ENCODE measurements at places on chromosomes 7 and 10.

GRCh38 chr7:857661-858060, 18.7 kb upstream of the GET4 start:
- DNase-seq, result no peak

DNA sequence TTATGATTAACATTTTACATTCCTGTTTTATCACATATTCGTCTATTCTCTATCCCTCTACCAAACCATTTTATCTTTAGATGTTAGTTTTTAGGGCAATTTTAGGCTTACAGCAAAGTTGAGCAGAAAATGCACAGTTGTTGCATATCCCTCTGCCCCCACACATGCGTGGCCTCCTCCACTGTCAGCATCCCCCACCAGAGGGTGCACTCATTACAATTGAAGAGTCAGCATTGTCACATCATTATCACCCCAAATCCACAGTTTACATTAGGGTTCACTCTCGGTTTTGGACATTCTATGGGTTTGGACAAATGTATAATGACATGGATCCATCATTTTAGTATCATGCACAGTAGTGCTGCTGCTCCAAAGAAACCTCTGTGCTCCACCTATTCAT, 86.4 kb downstream of the WDR37 start:
- peak; percentile 17 for DNase-seq

DNA sequence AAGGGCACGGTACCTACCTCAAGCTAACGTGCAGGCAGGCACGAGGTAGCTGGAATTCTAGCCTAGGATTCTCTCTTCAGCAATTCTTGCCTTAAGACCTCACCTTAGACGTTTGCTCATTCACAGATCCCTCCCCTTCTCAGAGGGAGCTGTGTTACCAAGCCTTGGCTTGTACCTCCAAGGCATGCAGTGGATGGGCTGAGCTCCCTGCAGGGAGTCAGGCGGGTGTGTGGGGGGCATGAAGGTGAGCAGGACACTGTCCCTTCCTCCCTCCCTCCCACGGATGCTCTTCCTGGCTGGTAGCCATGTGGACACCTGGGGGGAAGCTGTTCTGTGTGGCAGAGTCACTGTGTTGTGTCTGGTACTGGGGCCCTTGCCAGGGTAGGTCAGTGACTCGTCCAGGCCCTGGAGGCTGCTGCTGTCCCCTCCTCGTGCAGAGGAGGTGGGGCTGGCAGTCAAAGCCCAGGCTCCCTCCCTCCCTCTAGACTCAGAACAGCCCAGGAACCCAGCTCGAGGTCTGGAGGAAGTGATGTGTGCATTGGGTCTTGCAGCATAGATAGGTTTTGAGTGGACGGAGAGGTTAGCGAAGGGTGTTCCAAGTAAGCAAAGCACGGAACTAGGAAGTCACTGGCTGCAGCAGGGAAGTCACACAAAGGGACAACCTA, 222.2 kb upstream of the SH2B2 start:
- DNase-seq, result peak; percentile 84

- DNase-seq, result no peak
These were observed 52.9 kb downstream of the ZNF467 start for GRCh38 chr7:149720372-149721083.

GRCh38 chr7:30255064-30255769, 29.2 kb upstream of the ZNRF2 start:
- DNase-seq, result no peak

DNA sequence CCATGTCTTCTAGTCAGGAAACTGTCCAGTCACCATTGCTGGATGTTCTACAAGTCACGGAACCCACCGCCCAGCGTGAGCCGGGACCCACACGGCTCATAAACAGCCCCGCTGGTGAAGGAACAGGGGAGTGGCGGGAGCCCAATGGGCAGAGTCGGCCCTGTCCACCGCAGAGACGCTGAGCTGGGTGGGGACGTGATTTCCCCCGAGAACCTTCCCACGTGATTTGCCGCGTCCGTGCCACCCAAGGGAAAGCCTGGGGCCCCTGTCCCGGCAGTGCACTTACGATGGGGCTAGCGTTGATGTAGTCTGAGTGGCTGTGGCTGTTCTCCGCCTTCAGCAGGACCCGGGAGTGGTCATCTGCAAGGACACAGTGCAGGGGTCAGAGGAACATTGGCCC, 266.9 kb downstream of the DNAJB6 start:
- no peak for DNase-seq

DNA sequence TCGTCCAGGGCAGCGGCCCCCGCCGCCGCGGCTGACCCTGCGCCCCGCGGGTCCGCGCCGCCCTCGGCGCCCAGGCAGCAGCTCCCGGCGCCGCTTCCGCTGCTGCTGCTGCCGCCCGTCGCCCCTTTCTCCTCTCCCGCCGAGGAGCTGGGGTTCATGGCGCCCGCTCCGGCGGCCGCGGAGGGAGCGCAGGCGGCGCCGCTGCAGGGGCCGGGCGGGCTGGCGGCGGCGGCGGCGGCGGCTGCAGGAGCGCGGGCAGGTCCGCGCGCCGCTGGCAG, 286 bp downstream of the DGKI start:
- DNase-seq, result no peak

DNA sequence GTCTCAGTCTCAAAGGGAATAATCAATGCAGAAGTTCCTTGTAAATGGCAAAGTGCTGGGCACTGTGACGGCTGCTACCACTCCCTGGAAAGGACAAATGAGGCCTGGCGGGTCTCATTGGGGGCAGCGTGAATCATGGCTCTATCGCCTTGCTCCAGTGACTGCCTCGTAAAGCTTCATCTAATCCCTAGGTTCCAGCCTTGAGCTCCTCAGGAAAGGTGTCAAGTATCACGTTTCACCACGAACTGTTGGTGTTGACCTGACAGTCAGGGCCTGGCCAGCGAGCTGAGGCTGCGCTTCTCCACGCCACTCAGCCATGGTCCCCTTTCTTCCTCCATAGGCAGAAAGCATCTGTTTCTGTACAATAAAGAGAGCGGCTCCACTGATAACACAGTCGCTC, 126.7 kb upstream of the ZNF32 start:
- DNase-seq, result no peak

DNA sequence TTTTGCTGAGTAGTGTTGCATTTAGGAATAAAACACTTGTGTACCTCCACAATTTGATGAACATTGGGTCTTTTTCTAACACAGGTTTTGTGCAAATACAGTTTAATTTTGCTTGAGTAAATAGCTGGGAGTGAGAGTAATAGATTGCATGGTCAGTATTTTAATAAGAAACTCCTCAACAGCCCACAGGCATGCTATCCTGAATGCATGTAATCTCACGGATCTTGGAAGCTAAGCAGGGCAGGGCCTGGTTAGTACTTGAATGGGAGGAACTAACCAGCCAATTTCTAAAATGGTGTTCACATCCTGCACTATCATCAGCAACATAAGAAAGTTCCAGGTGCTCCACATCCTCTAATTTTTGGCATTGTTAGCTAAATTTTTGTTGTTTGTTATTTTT, 685.4 kb upstream of the MBL2 start:
- no peak for DNase-seq

- no peak for DNase-seq
These were observed 2.8 kb downstream of the CAMK2G start for GRCh38 chr10:73871295-73872189.

- DNase-seq, result no peak
These were observed 20.8 kb upstream of the MKI67 start for GRCh38 chr10:128147064-128147463.

- DNase-seq, result peak; percentile 87
These were observed 15.8 kb upstream of the BNIP3 start for GRCh38 chr10:131997366-131998049.

DNA sequence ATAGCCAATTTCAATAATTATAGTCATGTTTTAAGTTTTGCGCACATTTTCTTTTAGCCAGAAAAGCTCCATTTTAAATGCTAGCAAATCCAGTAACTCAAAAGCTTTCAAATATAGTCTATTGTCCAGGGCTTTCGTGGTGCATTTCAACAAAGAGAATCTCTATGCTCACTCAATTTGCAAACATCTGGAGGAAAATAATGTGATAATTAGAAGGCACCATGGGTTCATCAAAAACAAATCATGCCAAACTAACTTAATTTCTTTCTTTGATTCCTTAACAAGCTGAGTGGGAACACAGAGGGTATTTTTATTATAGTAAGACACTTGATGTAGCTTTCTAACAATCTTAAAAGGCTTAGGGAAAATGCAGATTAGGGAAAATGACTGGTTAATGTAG, 179.8 kb downstream of the NXPH1 start:
- DNase-seq, result no peak

DNA sequence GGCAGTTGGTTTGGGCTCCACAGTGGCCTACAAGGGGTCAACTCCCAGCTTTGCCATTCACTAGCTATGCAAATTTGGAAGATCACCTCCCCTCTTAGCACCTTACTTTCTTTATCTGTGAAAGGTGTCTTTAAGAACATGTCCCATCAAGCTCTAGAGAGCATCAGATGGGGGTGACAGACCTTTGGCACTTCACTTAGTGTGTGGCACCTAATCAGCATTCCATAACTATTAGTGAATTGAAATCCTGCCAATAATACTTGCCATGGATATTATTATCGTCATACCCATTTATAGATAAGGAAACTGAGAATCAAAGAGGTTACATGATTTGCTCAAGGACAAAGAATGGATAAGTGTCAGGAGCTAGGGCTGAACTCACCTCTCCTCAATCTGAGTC, 51.9 kb downstream of the PLPP4 start:
- peak; percentile 14 for DNase-seq

GRCh38 chr7:144786079-144786478, 49.8 kb downstream of the TPK1 start:
- no peak for DNase-seq

DNA sequence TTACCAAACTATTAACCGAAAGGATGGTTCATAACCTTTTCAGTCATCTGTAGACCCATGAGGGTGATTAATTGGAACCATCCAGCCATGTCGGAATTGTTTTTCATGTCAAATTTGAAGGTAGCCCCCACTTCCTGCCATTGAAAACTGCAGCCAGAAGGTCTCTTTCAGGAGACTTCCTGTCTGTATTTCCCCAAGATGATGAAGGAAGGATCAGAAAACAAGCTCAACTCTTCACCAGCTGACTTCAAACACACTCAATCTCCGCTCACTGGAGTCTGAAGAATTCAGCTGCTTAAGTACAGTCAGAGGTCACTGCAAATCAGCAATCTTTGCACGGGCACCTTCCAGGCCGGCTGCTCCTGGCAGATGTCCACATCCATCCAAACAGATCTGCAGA, 291.7 kb upstream of the NPVF start:
- no peak for DNase-seq

Data from MCF 10A (cell line).